ENCODE measurements at places on chromosomes 4 and X. TPM values are rescaled to one million over a fixed set of nuclear protein-coding genes. Genes with fewer than 3 reads are reported as not detected.

SPATA4 gene
- not detected for total RNA-seq

DTHD1 gene
- total RNA-seq, result 0.62 TPM

MAOA gene
- total RNA-seq, result 12.8 TPM

MSANTD1 gene
- total RNA-seq, result 1.8 TPM

NPNT gene
- total RNA-seq, result 39.4 TPM

GRCh38 chr4:71498002-71498401, 159.2 kb downstream of the SLC4A4 start:
- no peak for DNase-seq

DNA sequence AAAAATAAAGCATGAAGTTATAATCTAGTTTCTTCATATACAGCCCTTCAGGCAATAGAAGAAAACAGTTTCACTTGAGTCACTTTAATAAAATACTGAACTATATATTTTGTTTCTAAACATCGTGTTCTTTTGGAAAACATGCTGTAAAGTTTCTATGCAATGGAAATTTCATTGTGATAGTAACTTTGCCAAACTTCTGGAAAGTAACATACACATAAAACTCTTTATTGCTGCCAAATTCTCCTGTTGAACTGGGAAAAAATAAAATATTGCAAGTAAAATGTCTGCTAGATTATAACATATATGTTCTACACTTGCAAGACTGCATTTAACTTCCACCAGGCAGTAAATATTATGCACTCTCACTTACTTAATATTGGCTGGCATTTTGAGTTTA, 635.4 kb downstream of the SPRY1 start:
- no peak for DNase-seq

GRCh38 chrX:30971774-30972603, 82.9 kb upstream of the TAB3 start:
- no peak for DNase-seq

DNA sequence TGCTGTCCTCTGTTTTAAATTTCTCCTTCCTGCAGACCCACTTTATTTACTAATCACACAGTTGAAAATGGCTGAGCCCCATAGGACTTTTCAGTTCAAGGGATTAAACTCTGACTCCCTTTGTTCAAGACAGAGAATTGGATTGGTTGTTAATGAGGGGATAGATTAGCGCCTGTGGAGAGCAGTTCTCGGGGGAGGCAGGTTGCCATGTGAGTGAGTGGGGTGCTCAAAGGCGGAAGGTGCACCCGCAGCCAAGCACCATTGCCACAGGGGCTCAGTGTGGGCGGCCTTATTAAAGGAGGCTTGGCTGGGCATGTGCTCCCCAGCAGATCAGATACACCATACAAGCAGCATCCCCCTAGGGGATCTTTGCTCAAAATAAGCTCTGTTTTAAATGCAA, 7.9 kb upstream of the CBR4 start:
- no peak for DNase-seq

GRCh38 chrX:77597090-77597489, 149.9 kb downstream of the FGF16 start:
- no peak for DNase-seq

DNA sequence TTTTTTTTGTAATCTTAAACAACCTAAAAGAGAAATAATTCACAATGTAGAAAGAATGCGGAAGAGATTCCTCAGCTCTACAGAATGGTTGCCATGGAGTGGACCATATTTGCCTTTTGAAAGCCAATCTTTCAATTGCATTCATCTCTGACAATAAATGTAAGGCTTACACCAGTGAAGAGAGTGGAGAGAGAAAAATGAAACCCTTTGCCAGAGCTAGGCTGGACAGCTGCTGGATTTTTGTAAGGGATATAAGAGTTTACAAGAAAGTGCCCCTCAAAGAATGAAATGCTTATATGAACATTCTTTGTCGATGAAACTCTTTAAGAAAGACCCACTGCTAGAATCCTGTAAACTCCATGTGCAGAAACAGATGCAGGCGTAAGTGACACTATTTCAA, 66.0 kb upstream of the FAT1 start:
- no peak for DNase-seq

GRCh38 chr4:185066179-185066578, 47.9 kb downstream of the HELT start:
- no peak for DNase-seq

- no peak for DNase-seq
Measured at GRCh38 chrX:18354369-18355223, at the start of gene SCML2. Gene SCML2, minus strand, starts transcription at chrX:18354688. Its CDS starts 20,617 bp downstream, at chrX:18334071.

- no peak for DNase-seq
Measured at GRCh38 chr4:156158747-156159146, 205.1 kb upstream of the CTSO start.

DNA sequence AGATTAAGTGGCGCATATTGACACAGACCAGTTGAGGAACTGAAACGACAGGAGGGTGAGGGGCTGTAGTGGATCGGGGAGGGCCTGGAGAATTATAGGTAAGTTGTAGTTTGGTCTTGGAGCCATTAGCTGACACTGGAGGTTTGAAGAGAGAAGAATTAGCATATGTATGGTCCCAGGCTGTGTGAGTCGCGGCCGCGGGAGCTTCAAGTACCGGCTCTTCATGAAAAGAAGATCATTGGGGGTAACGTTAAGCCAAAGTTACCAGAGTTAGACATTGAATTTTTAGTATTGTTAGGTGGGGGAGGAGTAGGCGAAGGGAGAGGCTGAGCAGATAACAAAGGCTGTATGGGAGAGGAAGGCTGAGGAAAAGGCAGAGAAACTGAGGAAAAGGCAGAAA, 56.5 kb downstream of the ZNF674 start:
- no peak for DNase-seq

All from sciatic nerve (tissue), 2 donors.